ENCODE measurements at places on chromosomes 7 and 10.

- no peak for DNase-seq
Measured at GRCh38 chr7:26863518-26864308, 677 bp downstream of the SKAP2 start.

- DNase-seq = no peak
Measured at GRCh38 chr7:132270517-132270916, 305.8 kb downstream of the PLXNA4 start.

GRCh38 chr10:101512738-101513137, 75.3 kb downstream of the POLL start:
- DNase-seq = no peak

DNA sequence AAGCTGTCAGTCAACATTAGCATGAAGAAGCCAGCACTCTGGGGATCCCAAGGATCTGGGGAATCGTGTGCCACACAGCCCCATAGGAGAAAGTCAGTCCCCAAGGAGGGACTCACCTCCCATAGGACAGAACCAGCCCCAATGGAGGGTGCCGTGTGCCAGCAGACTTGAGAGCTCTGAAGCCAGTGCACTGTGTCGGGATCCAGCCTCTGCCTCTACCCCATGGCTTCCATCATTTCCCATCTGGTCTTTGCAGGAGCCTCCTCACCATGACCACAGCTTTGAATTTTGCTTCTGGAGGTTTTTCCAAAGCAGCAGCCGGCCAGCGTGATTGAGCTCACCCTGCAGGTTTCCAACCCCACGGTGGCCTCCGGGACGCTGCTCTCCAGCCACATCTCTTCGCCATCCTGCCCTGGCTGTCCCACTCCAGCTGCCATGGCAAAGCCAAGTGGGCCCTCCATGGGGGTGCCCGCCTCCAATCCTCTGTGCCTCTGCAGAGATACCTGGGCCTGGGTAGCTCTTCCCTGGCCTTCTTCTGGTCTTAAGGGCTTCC, 171.8 kb upstream of the SHH start:
- DNase-seq = no peak

GRCh38 chr7:47940088-47941013, 7.9 kb downstream of the PKD1L1 start:
- no peak for DNase-seq

- no peak for DNase-seq
Measured at GRCh38 chr10:74485283-74485682, 334.3 kb downstream of the ADK start.

GRCh38 chr10:2989292-2989947, 77.9 kb upstream of the PFKP start:
- DNase-seq = no peak

GRCh38 chr7:148276314-148277041, 314.1 kb upstream of the C7orf33 start:
- DNase-seq = no peak
